GM04503 (cell line): ENCODE measurements at places on chromosomes 5 and 9.

DNA sequence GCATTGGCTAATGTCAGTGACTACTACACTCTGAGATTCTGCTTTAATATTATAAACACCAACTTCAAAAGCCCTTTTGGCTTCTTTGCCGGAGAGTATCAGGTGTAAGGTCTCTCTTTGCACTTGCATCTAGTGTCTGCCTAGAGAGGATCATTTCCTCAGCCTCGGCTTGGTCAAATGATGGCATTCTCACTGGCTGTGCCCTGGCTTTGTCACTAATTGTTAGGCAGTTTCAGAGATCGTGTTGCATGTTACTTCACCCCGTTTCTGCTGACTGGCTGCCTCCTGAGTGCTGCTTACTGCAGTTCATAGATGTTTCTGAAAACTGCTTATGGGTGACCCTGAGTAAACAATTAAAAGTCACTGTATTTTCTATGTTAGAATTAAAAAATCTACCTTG lies 48.8 kb downstream of the SLC1A3 start:
- no peak for DNase-seq

DNA sequence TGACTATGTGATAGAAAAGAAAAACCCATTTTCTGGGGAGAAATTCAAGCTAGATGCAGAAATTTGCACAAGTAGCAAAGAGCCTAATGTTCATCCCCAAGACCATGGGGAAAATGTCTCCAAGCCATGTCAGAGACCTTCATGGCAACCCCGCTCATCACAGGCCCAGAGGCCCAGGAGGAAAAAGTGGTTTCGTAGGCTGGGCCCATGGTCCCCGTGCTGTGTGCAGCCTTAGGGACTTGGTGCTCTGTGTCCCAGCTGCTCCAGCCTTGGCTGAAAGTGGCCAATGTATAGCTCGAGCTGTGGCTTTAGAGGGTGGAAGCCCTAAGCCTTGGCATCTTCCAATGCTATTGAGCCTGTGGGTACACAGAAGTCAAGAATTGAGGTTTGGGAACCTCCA lies 711.2 kb upstream of the ZNF608 start:
- no peak for DNase-seq

DNA sequence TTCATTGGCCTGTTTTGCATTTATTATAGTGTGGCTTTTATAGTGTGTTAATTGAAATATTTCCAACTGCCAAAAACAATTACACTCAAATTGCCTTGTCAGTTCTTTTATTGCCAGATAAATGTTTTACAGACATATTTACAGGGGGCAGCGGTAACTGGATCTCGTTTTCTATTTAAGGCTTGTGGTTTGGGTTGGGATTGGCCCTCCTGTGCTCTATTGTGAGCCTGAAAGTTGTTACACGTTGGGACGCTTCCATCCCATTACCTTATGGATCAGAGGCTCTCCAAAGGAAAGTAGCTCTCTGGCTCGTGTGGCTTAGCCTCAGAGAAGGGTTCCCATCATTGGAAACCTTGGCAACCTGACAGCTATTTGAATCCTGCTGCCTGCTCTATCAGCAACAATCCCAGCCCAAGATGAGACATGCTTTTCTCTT lies 20.8 kb downstream of the DNAI1 start:
- DNase-seq = no peak

DNA sequence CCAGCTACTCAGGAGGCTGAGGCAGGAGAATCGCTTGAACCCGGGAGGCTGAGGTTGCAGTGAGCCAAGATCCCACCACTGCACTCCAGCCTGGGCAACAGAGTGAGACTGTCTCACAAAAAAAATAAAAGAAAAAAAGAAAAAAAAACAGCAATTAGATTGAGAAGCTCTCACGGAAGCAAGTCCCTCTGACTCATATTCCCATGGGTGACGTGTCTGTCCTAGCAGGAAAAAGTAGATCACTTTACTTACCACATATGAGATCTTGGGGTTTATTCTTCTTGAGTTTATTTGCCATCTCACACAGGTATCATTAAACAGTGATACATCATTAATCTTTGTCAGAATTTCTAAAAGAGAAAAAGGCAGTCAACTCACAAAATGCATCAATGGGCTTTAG lies 62.6 kb downstream of the SUSD1 start:
- peak; percentile 68 for DNase-seq

GRCh38 chr5:98163796-98164493 lies 609.5 kb upstream of the RGMB start:
- no peak for DNase-seq

DNA sequence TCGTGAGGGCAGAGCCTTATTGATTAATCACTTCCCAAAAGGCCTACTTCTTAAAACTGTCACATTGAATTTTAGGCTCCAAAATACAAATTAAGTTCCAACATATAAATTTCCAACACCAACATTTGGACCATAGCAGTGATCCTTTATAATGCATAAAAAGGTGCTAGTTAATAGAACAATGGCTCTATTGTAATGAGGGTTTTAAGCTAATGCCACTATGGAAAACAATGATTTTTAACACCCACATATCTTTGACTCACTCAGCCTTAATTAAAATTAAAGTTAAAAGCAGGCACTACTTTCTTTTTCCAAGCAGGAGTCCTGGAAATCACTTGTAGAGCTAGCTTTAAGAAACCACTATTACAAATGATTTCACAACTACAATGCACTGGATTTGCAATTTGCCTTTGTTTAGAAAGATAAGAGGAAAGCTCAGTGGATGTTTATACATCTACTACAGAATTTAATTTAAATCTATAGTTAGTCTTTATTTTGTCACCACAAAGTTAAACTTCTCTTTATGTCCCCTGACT lies 41.8 kb downstream of the DPYSL3 start:
- DNase-seq = no peak

DNA sequence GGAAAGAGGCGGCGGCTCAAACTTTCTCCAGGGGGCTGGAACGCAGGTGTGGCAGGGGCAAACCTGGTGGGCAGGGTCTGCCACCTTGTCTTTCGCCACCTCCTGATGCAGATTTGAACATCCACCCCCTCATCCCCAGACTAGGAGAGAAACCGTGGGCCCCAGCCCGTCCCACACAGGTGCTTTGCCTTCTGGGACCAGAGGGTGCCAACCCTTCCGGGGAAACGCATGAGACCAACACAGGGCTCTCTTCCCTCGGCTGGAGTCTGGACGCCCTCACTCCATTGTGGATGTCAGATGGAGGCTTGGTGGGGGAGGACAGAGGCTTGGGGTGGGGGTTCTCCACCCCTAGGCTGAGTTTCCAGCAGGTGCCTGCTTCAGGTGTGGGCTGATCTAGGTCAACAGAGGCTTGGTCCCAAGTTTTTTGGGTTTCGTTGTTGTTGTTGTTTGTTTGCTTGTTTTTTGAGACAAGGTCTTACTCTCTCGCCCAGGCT lies 9.5 kb downstream of the C9orf50 start:
- no peak for DNase-seq

DNA sequence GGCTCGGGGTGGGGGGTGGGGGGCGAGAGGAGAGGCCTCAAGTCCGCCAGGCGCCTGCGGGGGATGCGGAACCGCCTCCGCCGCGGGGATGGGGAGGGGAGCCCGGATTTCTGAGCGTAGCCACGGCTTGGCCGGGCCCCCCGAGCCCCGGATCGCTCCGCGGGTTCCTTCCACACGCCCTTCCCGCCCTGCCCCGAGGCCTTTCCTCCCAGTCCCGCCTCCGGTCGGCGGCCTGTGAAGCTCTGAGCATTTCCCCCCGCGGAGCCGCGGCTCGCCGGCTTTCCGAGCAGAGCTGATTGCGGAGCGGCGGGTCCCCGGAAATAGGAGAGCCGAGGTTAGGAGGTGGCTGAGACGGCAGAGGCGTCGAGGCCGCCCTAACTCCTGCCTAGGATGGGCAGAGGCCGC lies 6.1 kb downstream of the IRX4 start:
- DNase-seq = no peak

DNA sequence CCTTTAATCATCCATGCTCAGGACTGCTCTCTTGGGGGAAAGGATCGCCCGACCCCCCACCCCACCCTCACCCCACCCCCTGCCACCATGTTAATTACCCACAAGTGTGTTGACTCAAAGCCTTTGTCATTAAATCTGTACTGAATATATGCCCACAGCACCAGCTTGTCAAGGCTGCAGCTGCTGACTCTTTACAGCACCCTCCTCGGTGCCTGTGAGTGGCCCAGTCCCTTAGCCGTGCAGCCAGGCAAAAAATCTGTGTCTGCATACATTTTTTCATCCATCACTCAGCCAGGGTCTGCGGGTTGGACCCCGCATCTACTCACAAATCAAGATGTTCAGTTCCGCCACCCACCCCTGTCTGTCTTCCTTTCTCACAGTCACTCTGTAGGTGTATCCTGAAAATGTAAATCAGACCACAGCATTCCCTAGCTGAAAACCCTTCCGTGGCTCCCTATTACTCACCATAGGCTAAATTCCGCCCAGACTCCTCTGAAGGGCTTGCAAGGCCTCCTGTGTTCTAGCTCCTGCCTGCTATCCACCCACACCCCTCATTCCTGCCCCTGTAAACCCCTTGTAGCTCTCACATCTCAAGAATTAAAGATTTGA lies 53.7 kb upstream of the KCNIP1 start:
- no peak for DNase-seq

GRCh38 chr5:177261510-177261909 lies 42.0 kb downstream of the RAB24 start:
- DNase-seq = no peak

- peak; percentile 71 for DNase-seq
Observed at GRCh38 chr5:57468481-57469163, 14.0 kb downstream of the ACTBL2 start.

DNA sequence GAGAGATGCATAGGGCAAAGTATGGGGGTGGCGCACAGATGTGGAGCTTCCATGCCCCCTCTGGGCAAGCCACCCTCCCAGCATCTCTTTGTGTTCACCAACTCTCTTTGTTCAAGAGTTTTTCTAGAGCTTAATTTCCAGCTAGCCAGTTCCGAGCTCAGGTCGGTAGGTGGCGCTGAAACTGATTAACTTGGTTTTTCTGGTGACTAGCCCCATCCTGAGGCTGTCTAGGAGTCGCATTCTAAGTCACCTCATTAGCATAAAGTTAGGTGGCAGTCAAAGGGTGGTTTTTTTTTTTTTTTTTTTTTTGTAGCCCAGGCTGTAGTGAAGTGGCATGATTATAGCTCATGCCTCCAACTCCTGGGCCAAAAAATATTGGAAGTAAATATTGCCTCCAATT lies 476.4 kb downstream of the KDM4C start:
- DNase-seq = no peak

DNA sequence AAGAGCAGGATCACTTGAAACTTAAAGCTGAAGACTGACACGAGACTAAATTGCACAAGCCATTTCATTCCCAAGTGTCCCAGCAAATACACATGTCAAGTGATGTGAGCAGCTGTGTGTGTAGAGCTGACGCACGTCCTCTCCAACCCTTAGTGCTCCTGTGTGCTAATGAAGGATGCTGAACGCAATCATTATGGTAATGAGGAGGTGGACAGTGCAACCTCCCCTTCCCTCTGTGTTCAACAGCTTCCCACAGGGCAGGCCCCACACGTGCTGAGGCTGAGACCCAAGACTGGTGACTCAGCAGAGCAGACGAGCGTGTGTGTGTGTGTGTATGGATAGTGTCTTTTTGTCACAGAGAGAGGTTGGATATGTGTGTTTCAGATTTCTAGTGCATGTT lies 702.1 kb downstream of the SEMA5A start:
- DNase-seq = peak; percentile 71

- DNase-seq = peak; percentile 46
Observed at GRCh38 chr9:2722715-2723114, 5.4 kb downstream of the KCNV2 start.

DNA sequence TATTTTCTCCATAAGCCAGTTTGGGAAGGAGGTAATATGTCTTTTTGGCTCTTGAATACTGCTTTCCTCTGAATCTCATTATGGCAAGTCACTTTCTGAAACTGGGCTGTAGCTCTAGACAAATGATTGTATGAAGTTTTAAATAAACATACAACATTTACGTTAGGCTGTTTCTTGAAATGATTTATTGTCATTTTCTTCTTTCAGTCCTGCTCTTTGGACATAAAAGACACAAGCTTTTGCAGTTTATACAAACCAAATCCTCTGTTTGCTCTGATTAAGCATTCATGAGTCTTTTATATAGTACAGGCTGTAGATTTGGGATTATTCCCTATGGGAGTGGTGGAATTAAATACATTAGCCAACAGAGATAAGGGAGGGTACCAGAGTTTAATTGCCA lies 139.7 kb downstream of the CEP120 start:
- no peak for DNase-seq

DNA sequence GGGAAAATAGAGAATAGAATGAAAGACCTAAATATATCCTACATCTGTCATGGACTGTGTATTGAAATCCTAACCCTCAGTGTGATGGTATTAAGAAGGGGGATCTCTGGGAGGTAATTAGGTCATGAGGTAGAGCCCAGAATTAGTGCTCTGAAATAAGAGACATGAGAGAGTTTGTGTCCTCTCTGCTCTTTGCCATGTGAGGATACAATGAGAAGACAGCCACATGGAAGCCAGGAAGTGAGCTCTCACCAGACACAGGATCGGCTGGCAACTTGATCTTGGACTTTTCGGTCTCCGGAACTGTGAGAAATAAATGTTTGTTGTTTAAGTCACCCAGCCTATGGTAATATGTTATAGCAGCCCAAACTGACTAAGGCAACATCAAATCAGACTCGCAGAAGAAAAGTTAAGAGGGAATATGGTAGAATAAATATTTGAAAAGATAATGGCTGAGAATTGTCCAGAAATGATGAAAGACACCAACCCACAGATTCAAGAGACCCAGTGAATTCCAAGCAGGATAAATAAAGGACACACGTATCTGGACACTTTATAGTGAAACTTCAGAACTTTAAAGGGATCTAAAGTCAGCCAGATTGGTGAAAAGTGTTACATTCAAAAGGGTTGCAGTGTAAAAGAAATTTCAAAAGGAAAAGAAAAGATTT lies 12.7 kb upstream of the SLC36A1 start:
- DNase-seq = no peak

DNA sequence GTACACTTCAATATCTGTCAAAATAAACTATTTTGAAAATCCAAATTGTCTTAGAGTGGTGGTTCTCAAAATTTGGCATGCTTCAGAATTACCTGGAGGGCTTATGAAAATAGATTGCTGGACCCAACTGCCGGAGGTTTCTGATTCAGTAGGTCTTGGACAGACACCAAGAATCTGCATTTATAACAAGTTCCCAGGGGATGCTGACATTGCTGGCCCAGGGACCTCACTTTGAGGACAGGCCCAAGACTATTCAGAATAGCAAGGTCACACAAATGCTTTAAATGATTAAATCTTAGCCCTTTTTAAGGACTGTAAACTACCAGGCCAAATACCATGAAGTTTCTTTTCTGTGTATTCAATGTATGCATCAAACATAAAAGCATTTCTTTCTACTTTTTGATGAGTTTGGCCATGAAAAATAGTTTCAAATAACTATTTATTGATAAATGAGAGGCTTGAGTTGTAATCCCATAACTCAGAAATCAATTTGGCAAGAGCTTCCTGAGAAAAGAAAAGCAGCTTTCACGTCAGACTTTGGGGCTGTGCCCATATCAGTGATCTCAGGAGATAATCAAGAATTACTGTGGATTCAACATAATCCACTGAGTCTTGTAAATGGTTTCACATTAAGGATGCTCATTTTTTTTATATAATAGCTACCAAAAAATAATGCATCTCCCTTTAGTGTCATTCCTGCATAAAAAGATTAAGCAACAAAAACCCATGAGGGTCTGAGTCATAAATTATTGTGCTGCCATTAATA lies 191.4 kb downstream of the FRMD3 start:
- DNase-seq = no peak
